Suppressor macrophage (primary cell): ENCODE measurements at places on chromosomes 12 and 14.
A peak's percentile ranks its signal among the peaks of the same experiment; 100 is the strongest.

DNA sequence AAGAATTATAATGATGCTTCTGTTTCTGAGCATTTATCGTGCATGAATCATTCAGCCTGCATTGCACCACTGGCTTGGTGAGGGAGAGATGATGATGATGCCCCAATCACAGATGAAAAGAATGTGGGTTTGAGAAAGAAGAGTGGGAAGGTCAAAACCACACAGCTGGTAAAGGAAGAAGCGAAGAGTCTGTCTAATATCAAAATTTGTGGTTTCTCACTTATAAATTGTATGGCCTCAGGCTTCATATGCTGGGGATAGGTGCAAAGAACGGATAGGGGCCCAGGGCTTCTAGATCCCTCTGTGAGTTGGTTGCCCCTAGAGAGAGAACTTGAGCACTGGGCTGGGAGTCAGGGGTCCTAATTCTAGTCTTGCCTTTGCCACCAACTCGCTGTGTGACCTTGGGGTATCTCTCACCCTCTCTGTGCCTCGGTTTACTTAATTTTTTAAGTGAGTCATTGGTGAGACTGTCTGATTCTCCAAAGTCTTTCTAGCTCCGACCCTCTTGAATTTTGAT, 2.2 kb downstream of the OASL start:
- peak; percentile 32 for DNase-seq

GRCh38 chr12:5155866-5156265, 112.2 kb downstream of the KCNA5 start:
- DNase-seq: no peak

DNA sequence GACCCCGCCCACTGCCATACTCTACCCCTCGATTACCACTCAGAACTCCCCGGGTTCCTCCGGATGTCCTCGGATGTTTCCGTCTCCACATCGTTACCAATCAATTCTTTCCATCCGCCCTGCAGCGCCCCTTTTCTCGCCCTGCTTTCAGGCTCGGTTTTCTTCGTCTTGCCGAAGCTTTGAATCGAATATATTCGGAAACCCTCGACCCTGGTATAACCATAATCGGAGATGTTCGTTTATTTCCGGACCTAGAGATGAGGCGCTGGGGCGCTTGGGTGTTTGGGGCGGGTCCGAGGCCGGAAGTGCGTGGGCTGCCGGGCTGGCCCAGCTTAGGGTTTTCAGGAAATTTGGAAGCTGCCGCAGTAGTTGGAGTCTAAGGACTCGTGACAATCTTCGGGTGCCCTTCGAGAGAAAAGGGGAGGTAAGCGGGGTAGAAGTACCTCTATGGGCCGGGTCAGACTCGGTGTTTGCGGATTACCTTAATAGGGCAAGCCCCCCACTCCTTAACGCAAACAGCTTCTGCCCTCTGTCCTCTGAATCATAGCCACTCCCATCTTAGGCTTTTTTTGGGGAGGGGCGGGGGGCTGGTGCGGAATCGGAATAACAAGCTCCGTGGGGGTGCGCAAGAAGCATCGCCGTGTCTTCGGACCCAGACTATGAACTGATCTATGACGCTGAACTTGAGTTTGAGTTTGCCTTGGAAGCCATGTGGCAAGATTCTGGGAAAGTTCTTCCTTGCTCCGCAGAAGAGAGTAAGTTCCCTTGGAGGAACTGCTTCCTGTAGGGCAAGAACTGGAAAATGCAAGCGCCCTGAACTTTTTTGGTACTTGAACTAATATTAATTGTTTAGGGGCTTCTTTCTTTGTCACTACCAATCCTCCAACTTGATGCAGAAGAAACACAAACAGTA, at the start of gene C14orf119:
Gene C14orf119, plus strand, starts transcription at position 310 of the 913 bp plus-strand sequence. CDS start 2,154 bp downstream, outside the sequence.
- peak; percentile 100 for DNase-seq

DNA sequence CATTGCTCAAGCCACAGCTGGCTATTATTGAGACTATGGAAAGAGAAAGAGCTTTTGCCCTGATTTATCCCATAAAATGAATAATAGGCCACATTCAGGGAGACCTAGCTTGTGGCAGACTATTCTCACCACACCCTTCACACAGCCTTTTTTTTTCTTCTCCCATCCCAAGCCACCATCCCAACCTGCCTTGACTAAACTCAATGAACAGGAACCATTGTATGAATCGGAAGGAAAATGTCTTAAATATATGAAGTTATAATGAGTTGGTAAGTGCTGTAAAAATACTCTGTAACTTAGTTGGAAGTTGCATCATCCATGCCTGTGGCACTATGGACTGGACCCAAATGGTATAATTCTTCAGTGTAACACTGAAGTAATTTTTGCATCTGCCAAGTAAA, 338.4 kb downstream of the RAD51B start:
- DNase-seq: no peak

- DNase-seq: no peak
These were observed 222.5 kb upstream of the PRICKLE1 start for GRCh38 chr12:42812086-42812485.

DNA sequence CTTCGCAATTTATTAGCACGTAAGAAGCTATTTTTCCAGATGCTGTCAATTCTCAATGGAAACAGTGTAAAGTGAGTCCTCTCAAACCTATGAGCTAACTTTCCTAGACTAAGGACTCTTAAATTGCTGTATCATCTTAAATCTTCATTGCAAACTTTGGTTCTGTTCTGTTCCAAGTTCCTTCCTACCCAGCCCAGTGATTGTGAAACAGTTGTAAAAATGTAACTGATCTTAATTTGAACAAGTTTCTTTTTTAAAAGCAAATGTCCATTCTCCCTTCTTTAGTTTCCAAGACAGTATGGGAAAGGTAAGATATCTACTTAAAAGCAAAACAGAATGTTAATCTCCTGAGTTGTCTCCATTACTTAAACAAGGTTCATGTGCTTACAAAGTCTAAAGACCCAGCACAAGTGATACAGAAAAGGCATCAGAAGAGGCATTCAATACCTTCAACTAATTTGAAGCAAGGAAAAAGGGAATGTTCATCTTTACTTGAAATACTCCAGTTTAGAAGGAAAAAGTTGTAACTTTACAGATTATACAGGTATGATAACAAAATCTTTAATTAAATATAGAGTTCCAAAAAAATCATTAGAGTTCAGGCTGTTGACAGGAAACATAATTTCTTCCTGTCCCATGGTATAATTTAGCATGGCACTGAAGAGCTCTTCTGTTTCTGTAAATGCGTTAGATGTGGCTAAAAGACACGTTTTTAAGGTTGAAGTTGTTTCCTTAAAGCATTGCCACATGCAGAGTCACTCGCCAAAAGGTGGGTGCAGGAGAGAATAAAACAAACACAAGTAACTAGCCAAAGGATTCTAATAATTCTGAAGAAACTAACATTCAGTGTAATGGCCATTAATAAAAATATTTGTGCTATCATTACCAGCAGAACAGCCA, 101.5 kb upstream of the USP15 start:
- DNase-seq: peak; percentile 21

DNA sequence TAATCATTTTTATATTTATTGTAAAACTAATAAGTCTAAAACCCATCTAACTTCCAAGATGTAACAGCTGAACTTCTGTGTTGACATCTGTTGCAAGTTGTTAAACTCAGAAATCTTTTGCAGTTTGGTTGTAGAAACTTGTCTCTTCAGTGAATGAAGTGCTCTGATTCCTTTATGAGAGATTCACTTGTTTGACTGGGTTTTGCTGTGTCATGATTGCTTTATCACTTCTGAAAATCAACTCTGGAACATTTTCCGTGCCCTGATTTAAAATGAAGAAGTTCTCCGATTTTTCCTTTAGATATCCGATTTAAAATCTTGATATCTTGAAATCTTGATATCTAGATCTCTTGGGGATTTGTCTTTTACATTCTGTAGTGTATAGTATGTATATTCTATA, 65.1 kb downstream of the DIP2B start:
- peak; percentile 54 for DNase-seq

GRCh38 chr14:92108345-92109254, 2.2 kb upstream of the ATXN3 start:
- no peak for DNase-seq

- DNase-seq: no peak
These were observed 27.7 kb upstream of the DHRS2 start for GRCh38 chr14:23608454-23608853.

DNA sequence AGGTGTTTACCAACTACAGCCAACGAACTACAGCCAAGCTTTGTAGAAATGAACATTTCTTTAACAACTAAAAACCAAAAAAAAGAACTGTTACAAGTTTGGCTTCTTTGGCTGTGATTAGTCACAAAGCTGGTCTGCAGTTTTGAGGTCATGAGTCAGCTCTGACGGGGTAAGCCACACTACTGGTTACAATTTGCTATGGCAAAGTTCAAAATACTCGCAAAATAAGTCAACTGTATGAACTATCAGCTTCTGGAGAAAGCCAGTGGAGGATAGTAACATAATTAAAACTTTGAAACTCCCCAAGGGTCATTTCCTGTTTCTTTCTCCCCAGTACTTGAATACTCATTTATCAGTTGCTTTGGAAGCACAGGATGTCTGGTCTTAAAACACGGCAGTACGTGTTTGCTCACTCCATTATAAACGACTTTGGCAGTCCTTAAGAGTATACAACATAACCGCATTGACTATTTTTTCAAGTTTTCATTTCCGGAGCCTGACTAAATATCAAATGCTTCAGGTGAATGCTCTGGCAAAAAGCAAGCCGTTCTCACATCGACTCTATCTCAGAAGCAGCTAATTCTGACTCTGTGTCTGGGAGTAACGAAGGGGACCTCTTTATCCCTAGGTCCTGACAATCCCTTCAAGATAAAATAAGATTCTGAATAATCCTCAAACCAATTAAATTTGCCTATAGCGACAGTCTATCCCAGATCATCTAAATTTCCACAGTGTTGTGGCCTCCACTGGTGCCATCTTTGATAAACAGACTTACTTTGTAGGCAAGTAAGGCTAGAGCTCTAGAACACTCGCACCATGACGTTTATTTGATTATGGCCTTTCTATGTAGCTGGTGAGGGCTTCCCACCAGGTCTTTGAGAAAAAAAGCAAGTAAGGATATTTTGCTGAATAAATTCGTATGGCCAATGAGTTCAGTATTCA, 10.6 kb downstream of the PHLDA1 start:
- DNase-seq: peak; percentile 83

DNA sequence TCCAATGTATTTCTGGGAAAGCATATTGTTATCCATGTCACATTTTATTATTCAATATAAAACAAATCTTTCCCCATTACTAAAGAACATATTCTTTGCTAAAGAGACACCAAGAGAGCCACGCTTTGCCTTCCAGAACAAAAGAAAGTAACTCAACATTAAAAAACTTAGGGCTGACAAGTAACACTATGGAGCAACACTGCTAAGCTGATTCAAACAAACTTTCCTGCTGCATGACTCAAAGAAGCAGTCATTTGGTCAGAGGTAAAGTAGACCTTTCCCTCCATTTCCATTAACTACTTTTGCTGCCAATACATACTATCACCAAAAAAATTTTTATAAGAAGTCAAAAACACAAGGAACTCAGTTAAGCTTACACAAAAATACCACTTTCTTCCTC, 83.0 kb downstream of the DENND5B start:
- no peak for DNase-seq

- DNase-seq: no peak
These were observed 10.9 kb downstream of the HVCN1 start for GRCh38 chr12:110677982-110678381.

DNA sequence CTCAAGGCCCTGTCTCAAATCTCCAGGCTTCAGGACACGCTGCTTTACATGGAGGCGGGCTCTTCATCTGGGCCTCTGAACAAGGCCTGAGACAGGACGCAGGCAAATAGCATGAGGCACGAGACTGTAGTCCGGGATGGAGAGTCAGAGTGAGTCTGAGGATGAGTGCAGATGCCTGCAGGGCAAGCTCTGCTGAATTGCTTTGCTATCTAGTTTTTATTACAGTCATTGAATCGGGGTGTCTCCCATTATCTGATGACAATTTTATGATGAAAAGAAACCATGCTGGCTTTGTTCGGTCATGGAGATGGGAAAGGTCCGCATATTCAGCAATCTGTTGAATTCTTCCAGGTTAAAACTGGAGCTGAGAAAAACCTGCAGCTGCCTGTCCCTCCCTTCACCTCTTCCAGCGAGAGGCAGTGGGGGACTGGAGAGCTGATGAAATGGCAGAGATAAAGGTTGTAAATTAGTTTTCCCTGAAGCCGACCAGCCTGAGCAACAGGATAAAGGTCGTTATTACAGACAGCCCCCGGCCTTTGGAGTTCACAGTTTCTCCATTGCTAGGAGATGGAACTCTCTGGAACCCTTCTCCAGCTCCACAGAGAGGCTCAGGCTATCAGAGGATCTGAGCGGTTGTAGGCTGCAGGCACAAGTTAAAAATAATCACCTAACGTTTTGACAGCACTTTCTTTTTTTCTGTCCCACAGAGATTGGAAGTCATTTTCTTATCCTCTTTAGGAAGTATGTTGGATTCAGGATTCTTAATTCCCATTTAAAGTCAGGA, 1.3 kb upstream of the ADGRD1 start:
- no peak for DNase-seq

GRCh38 chr14:51880835-51881580, 20.6 kb downstream of the GNG2 start:
- peak; percentile 46 for DNase-seq

GRCh38 chr14:74852922-74853530, 22.9 kb downstream of the PROX2 start:
- DNase-seq: no peak

- DNase-seq: no peak
These were observed 162.2 kb downstream of the ADGRD1 start for GRCh38 chr12:131115766-131116467.

DNA sequence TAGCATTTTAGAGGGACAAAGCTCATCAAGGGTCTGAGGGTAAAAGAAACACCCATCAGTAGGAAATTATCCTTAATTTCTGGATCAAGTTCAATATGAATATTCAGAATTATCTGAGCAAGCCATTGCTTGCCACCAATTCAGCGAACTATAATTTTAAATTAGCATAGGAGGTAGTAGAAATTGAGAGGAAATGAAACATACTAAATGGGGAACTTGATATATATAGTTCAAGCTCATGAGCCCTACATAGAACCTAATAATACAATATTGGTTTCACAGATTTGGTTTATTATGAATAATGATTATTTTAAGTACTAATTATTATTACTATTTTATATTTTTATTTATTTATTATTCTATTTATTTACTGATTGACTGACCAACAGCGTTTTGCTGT, 42.1 kb upstream of the GXYLT1 start:
- DNase-seq: peak; percentile 26

- DNase-seq: no peak
These were observed 22.5 kb upstream of the AKAP6 start for GRCh38 chr14:32306549-32306948.

DNA sequence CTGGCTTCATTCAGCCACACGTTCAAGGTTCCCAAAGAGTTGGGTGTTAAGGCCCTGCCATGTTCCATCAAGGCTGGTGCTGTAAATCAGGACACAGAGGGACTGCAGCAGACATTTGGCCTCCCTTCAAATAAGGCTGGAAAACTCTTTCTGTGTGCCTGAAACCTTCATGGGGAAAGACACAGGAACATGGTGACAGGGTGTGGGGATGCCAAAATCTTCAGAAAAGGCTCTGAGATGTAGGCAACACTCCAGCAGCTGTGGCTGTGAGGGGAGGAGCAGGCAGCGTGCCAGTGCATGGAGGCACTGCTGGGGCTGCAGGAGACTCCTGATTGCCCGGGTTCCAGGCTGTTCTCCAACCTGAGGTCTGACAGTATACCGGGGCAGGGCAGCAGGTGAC, 15.0 kb downstream of the POMT2 start:
- DNase-seq: no peak
